ENCODE measurements at places on chromosomes 1 and 21.

- no peak for DNase-seq
Measured at GRCh38 chr1:201708085-201708512, 120.9 kb upstream of the IPO9 start.

DNA sequence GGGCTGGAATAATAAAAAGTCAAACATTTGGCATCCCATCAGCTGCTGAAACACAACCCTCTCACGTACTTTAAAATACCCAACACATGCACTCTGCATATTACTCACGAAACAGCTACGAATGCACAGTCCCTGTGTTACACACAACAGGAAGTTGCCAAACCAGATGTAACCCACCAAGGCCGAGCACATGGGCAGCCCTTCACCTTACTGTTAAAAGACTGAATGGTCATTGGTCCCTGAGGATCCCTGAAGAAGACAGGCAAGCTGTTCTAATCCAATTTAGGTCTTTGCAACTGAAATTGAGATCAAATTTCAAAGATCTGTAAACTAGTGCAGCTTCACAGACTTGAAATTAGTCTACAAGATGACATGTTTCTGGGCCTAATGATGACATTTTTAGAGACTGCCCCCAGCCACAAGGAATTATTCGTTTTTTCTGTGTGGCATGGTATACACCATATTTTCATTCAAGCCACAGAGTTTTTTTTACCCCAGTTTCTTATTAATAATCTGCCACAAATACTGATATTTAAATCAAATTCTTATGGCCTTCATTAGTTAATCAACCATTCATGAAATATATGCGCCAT, 25.6 kb upstream of the IER5 start:
- DNase-seq: no peak

GRCh38 chr1:236391008-236391407, 3.1 kb upstream of the EDARADD start:
- no peak for DNase-seq

DNA sequence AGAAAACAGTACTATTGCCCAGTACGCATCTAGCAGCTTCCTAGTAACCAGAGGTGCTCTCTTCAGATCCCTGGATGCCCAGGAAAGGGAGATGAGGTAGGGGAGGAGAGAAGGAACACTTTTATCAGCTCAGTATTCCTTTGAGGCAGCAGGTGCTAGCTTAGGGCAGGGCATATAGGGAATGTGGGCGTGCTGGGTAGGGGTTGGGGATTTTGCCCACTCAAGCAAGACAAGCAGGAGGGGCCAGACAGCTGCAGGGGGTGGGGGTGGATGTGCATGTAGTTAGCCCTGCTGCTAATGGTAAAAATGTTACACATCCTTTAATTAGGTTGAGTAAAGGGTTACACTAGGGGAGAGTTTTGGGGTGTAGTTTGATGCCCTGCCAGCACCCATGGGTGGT, 18.1 kb upstream of the AVPR1B start:
- DNase-seq: no peak

GRCh38 chr1:173476665-173477285, 360 bp upstream of the PRDX6 start:
- DNase-seq: no peak

GRCh38 chr1:43596579-43596978, 53.4 kb upstream of the KDM4A start:
- no peak for DNase-seq

DNA sequence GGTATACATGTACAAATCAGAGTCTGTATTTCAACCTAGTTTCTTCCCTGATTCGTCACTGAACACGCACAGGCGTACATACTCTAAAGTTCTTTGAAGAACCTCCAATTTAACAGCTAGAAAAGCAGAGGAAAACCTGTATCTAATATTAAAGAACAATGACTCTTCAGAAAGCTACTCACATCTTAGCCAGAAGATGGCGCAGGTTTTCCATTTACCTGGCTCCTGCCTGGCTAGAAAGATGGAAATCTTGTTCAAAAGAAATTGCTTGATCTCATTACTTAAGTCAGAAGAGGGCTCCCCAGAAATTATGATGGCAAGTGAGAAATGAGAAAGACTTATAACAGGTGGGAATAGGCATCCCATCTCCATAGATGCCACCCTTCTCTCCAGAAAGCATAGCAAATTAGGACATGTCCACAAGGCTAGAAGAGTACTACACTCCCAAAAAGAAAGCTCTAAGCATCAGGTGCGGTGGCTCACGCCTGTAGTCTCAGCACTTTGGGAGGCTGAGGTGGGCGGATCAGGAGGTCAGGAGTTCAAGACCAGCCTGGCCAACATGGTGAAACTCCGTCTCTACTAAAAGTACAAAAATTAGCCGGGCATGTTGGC, 19.0 kb upstream of the L1TD1 start:
- peak; percentile 22 for DNase-seq

DNA sequence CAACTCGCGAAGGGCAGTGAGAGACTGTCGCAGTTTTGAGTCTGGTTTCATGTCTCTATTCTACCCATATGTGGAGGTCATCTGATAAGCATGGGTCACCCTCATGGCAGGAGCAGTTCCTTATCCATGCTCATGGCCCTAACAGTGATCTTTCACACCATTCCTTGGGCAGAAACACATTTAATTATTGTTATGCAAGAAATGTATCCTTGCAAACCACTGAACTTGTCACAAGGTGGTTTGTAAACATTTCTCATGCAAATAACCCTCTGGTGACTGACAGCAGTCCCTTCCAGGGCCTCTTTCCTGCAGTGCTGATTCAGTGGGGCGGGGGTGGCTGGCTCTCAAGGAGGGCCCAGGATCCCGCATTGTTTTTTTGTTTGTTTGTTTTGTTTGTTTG, 421.4 kb upstream of the RUNX1 start:
- no peak for DNase-seq

- no peak for DNase-seq
Measured at GRCh38 chr1:95537176-95537575, 303.2 kb downstream of the RWDD3 start.

GRCh38 chr1:153769221-153769620, 6.0 kb upstream of the SLC27A3 start:
- DNase-seq: no peak

GRCh38 chr1:155000411-155000725, 2.2 kb upstream of the ZBTB7B start:
- no peak for DNase-seq

DNA sequence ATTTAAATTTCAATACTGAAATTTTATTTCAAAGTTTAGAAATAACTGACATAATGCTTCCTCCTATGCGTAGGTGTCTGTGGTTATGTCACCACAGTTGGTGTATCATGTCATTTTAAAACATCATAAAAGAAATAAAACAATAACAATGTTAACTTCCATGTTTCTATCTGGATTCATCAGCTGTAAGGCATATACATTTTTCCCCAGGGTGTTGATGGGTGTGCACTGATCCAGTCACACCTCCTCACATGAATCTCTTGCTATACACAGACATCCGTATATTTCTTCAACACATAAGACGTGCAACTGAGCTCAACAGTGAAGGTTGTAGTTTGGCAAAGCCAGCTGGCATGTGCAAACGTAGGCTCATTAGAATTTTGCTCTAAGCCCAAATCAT, 6.2 kb downstream of the KCNA3 start:
- no peak for DNase-seq

GRCh38 chr21:19908390-19908789, 1089.8 kb upstream of the NCAM2 start:
- DNase-seq: no peak

GRCh38 chr1:83090195-83090594, 908.7 kb downstream of the TTLL7 start:
- DNase-seq: no peak

- no peak for DNase-seq
Measured at GRCh38 chr21:42256316-42256715, 37.4 kb downstream of the ABCG1 start.

GRCh38 chr1:155911156-155912055, at the start of gene RIT1:
Gene RIT1, minus strand, starts transcription at chr1:155911349. Its CDS starts 588 bp downstream, at chr1:155910761.
- no peak for DNase-seq

GRCh38 chr1:222759451-222760035, 22.5 kb downstream of the FAM177B start:
- no peak for DNase-seq

GRCh38 chr1:56934430-56935060, 31.3 kb downstream of the C8B start:
- DNase-seq: no peak

- no peak for DNase-seq
Measured at GRCh38 chr1:176604461-176604860, 141.5 kb downstream of the PAPPA2 start.

- no peak for DNase-seq
Measured at GRCh38 chr1:30527511-30528140, 195.8 kb downstream of the MATN1 start.

GRCh38 chr1:26828411-26828991, 2.0 kb downstream of the ZDHHC18 start:
- DNase-seq: no peak

DNA sequence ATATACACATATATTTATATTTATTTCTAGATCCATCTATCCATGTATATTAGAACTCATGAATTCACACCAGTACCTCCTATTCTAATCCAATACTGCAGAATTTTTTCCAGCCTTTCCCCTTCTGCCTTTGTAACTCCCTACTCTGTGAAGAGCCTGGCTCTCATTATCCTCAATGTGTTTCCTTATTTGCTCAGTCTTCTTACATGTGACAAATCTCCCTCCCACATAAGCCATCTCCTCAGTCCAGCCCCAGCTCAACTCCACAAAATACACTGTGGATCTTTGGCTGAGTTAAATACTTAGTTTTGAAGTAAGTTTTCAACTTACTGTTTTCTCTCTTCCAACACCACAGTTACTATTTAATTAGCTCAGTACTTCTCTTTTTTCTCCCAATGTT, 45.7 kb downstream of the ATP5PO start:
- DNase-seq: no peak

- no peak for DNase-seq
Measured at GRCh38 chr21:42320791-42321190, 5.6 kb upstream of the TFF3 start.

DNA sequence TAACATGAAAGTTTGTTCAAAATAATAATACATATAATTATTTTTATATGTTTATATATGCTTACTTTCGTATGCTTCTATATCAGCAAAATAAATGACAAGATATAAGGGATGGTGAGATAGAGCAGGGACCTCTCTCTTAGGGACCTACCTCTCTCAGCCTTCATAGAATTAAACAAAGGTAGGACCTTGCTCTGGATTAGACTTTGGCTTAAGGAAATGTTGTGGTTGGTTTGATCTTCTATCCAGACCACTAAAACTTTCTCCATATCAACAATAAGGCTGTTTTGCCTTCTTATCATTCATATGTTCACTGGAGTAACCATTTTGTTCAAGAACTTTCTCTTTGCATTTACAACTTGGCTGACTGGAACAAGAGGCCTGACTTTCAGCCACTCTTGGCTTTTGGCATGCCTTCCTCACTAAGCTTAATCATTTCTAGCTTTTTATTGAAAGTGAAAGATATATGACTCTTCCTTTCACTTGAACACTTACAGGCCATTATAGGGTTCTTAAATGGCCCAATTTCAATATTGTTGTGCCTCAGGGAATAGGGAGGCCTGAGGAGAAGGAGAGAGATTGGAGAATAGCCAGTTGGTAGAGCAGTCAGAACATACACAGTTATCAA, 14.4 kb downstream of the FRRS1 start:
- no peak for DNase-seq

DNA sequence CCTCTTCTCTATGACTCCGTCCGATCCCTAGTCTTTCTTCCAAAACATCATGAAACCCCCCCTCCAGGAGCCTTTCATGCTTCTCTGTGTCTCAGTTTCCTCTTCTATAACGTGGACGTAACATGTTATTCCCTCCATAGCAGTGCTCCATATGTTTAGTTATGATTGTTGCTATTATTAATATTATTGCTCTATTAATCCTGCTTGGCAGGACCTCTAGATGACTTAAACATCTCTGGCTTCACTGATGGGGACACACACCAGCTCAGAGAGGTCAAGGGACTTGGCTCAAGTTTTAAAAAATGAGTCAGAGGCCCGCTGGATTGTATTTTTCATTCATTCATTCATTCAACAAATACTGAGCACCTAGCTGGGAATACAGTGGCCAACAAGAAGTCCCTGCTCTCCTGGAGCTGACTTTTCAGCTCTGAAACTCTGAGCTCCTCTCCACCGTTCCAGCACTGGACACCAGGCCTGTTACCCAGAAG, 404 bp upstream of the CPLANE2 start:
- no peak for DNase-seq

DNA sequence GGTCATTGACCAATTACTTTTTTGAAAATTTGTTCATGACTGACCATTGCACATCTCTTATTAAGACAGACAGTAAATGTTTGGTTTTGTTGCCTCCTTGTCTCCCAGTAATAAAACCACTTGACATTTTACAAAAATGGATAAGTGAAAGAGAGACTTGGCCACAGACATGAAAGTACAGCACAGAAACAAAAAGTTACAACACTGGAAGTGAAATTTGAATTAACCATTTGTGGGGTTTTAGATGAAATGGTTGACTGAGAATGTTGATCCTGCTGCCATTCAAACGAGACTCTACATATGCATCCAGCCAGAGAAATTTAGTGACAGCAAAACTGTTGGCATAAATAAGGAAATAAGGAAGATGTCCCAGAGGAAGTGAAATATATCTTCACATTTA, 79.3 kb upstream of the B3GALT2 start:
- no peak for DNase-seq

- no peak for DNase-seq
Measured at GRCh38 chr1:206946261-206946660, at the start of gene PIGR. Gene PIGR, minus strand, starts transcription at chr1:206946466. Its CDS starts 5,935 bp downstream, at chr1:206940531.

GRCh38 chr1:47412437-47412836, 3.6 kb upstream of the FOXE3 start:
- no peak for DNase-seq

- DNase-seq: no peak
Measured at GRCh38 chr1:209850342-209850979, 22.7 kb downstream of the UTP25 start.

DNA sequence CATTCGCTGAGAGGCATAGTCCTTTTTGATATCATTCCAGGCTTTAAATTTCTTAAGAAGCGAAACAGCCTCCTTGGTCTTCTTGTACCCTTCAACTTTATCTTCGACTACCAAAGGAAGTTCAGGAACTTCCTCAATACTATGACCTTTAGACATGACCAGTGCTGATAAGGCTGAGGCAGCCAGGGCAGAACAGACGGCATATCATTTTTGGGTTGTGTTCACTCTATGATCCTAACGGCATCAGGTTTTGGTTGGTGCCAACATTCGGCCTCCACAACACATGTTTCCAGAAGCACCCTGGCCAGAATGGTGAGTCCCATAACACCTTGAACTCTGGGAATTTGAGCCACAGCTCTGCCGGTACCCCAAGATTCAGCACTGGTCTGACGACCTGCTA, 31.4 kb upstream of the MYOC start:
- DNase-seq: no peak

GRCh38 chr1:66245691-66246090, 288.3 kb upstream of the SGIP1 start:
- DNase-seq: no peak

- DNase-seq: no peak
Measured at GRCh38 chr21:10641107-10641506, 119.7 kb downstream of the TPTE start.

- DNase-seq: peak; percentile 74
Measured at GRCh38 chr1:81706650-81707435, 93.9 kb upstream of the ADGRL2 start.

- DNase-seq: no peak
Measured at GRCh38 chr21:30652891-30653290, 10.2 kb downstream of the KRTAP20-3 start.

GRCh38 chr1:202809597-202810159, 1.1 kb upstream of the PCAT6 start:
- DNase-seq: no peak

Measured in HS-27A (cell line).